ENCODE measurements at places on chromosomes 2 and 18. TPM values are rescaled to one million over a fixed set of nuclear protein-coding genes. Genes with fewer than 3 reads are reported as not detected.

The PLEKHB2 gene
- 158 TPM for total RNA-seq

GRCh38 chr18:31261792-31262582 is 56.0 kb upstream of the DSG1 start:
- no peak for DNase-seq

The SMYD1 gene
- not detected for total RNA-seq

The CPS1 gene
- 0.85 TPM for total RNA-seq

The SLC5A7 gene
- total RNA-seq, result not detected

DNA sequence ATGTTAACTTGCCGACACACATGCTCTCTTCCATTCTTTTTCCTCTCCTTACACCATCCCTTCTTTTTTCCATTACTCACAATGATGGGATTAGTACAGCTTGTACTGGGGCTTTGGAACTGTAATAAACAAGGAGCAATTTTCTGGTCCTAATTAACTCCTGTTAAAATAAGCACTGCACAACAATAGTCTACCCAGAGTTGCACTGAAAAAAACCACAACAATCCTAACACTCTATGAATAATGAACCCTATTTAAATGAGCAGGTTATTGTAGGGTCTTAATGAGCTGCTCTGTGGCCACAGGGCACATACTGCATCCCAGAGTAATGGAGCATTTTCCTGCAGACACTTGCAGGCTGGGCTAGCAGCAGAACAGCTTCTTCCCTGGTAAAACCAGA is 380.3 kb downstream of the NRXN1 start:
- no peak for DNase-seq

Data from dermis blood vessel endothelial cell (primary cell).